ENCODE measurements at places on chromosomes 1 and 21.
A peak's percentile ranks its signal among the peaks of the same experiment; 100 is the strongest.

GRCh38 chr1:236336084-236336483, 54.3 kb upstream of the ERO1B start:
- DNase-seq: no peak

GRCh38 chr1:179310291-179310690, 16.7 kb downstream of the SOAT1 start:
- DNase-seq: peak; percentile 84

GRCh38 chr1:189538271-189538670, 939.4 kb downstream of the BRINP3 start:
- DNase-seq: no peak

GRCh38 chr1:230231774-230232145, 164.7 kb downstream of the GALNT2 start:
- peak; percentile 56 for DNase-seq

DNA sequence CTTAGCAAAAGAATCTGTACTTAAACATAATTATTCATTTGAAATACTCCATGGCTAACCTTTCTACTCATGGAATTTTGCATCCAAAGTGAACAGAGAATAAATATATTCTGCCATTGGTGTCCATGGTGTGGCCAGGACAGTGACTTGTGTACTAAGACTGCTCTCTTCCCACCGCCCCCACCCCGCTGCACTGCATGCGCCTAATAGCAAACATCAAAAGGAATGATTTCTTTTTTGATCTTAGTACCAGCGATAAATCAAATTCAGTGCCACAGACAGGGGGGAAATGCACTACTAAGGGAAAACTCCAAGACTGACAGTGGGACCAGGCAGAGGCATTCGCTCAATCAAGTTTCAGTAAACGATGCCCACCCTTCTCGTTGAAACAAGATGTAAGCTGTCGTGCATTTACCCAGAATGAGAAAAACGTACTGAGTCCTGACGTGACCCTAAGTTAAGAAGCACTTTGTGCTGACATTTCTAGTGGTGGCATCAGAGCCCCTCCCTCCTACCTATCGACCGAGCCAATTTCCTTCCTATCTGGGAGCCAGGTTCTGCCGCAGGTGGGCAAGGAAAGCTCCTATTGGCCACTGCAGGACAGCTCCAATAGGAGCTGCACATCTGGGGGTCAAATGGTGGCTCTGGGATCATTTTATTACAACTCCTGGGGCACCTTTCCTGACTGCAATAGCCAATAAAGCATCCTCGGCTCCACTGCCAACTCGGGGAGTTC, 12.5 kb downstream of the ESRRG start:
- DNase-seq: no peak

GRCh38 chr1:11708554-11709350, 17.2 kb downstream of the DRAXIN start:
- peak; percentile 86 for DNase-seq

Data from inflammatory macrophage treated with lipopolysaccharide for 4 hours (primary cell).